ENCODE measurements at places on chromosomes 4 and X.

DNA sequence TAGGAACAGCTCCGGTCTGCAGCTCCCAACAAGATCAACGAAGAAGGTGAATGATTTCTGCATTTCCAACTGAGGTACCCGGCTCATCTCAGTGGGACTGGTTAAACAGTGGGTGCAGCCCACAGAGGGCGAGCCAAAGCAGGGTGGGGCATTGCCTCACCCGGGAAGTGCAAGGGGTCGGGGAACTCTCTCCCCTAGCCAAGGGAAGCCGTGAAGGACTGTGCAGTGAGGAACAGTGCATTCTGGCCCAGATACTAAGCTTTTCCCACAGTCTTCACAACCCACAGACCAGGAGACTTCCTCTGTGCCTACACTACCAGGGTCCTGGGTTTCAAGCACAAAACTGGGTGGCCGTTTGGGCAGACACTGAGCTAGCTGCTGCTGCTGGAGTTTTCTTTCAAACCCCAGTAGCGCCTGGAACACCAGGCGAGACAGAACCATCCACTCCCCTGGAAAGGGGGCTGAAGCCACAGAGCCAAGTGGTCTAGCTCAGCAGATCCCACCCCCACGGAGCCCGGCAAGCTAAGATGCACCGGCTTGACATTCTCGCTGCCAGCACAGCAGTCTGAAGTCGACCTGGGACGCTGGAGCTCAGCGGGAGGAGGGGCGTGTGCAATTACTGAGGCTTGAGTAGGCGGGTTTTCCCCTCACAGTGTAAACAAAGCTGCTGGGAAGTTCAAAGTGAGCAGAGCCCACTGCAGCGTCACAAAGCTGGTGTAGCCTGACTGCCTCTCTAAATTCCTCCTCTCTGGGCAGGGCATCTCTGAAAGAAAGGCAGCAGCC, 84.6 kb downstream of the THOC2 start:
- no peak for DNase-seq

GRCh38 chr4:146349306-146349705, 135.0 kb downstream of the REELD1 start:
- no peak for DNase-seq

GRCh38 chr4:134401798-134402197, 200.2 kb upstream of the PABPC4L start:
- no peak for DNase-seq

DNA sequence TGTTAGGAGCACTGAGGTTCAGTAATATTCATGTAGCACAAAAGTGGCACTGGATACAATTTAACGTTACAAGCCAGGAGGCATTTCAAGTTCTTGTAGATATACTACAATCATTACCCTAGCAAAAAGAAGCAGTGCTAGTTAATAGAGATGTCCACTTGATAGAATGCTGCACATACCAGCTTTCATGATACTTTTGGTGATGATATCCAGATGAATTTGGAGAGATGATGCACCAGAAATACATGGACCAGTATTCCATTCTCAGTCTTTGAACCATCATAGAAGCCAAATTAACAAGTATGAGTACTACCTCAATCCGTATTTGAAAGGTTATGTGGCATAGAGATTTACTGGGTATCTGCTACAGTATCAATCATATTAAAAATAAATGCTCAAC, 421.0 kb upstream of the MAGEB18 start:
- DNase-seq = no peak

- DNase-seq = no peak
These were observed 70.2 kb downstream of the SMIM20 start for GRCh38 chr4:25984266-25984665.

DNA sequence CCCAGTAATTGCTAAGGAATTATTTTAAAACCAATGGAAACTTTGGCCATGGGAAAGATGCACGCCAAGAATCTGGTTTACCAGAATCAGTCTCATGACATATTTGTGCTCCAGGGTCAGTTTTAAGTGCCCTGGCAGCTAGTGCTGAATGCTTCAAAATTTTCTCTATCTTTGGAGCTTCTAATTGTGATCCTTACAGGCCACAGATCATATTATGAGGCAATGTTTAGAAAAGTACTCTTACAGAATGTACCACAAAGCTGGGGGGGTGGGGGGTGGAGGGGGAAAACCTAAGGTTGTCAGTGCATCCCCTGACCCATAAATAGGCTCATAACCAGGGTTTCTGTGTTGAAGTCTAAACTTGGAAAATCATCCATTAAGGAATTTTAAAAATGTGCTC, 514.5 kb downstream of the INPP4B start:
- DNase-seq = no peak

DNA sequence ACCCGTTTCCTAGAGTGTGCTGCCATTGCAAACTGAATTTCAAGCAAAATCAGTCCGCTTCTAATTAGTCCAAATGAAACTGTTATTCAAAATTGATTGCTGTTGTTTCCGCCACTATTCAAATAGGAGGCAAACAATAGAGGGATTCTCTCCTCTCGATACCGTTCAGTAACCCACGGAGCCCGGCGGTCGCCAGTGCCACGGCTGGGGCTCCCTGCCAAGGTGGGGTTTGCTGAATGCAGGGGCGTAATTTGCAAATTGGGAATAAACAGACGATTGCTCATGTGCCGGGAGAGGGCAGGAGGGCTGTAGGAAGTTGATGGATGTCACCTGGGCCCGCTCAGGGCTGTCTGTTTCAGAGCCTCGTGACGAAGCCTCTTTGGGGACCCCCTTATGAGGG, 8.8 kb downstream of the ADRA2C start:
- DNase-seq = no peak

- DNase-seq = no peak
These were observed 155.9 kb upstream of the WDR1 start for GRCh38 chr4:10272511-10272910.

- no peak for DNase-seq
These were observed 323.2 kb downstream of the ARHGAP24 start for GRCh38 chr4:85798012-85798770.

DNA sequence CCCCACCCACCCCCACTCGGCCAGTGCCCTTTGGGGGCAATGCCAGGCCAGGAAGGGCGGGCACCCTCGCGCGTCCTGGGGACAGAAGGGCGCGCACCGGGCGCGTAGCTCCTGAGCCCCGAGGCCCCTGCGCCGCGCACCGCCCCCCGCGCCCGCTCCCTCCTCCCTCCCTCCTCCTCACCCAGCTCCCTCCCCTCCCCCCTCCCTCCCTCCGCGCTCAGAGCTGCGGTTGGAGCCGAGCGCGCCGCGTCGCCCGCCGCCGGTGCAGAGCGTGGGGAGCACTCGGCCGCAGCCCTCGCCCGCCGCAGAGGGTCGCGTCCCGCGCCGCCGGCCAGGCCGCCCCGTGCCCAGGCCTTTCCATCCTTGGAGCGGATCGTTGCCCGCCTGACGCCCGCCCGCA, at the start of gene ATP2B3:
TSS of gene ATP2B3 (plus strand) at position 220 of the 400 bp plus-strand sequence. CDS start 18,606 bp downstream, outside the sequence.
- DNase-seq = no peak

DNA sequence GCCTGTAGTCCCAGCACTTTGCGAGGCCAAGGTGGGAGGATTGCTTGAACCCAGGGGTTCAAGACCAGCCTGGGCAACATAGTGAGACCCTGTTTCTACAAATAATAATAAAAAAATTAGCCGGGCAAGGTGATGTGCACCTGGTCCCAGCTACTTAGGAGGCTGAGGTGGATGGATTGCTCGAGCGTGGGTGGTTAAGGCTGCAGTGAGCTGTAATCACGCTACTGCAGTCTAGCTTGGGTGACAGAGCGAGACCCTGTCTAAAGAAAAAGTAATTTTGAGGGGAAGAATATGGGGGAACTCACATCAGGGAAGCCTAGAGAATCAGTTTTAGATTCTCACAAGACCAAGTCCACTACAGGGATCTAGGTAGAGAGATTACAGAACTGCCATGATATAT, 28.9 kb upstream of the LCORL start:
- DNase-seq = no peak

DNA sequence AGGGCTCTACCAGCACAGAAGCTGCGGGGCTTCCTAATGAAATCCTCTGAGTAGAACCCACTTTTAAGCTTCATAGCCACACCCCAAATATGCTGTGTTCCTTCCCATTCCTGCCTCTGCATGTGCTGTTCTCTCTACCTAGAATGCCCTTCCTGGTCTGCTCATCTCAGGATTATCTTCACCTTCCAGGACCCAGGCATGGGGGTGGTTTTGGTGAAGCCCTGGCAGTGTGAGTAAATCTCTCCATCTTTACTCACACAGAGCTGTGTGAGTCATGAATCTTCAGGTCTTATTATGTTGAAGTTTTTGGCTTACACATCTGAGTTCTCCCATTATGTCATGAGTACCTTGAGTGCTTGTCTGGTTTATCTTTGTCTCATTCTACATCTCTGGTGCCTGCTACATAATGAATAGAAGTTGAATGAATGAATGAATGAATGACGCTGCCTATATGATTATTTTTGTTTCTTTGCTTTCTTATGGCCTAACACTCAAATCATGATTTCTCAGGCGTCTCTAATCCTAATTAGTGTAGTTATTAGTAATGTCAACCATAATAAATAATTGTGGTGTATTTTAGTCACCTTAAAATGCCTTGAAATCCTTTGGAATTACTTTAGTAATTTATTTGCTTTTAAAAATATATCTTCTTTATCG, 41.9 kb downstream of the HADH start:
- no peak for DNase-seq

DNA sequence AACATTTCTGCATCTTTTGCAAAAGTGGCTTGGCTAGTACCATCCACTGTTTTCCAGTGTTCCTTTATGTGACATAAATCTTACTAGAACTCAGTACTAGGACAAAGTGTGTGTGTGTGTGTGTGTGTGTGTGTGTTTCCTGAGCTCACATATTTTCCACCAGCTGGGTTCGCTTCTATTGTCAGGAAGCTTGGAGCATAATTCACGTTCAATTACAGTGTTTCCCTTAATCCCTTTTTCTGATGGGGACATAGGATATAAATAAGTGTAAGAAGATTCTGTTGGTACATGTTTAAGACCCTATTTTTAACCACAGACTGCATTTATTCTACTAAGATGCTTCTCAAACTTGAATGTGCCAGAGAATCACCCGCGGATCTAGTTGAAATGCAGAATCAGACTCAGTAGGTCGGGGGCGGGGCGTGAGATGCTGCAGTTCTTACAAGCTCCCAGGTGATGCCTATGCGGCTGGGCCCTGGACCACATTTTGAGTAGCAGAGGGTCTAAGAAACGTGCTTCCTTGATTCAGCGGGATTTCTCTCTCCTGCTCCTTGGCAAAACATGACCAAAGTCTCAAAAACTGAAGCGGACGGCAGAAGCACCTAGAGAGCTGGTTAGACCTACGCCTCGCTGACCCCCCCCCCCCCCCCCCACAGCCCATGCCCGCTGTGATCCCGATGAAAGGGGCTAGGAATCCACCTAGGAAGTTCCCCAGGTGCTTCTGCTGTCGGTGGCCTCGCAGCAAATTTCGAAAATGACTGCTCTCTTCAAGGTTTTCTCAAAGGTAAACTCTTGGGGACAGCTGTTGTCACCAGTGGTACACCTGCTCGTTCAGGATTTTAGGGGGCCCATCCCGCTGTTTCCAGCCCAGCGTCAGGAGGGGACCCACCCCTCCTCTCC, 797 bp downstream of the CD99L2 start:
- no peak for DNase-seq

- DNase-seq = peak; percentile 18
These were observed 10.5 kb downstream of the PTTG2 start for GRCh38 chr4:37970702-37971101.

DNA sequence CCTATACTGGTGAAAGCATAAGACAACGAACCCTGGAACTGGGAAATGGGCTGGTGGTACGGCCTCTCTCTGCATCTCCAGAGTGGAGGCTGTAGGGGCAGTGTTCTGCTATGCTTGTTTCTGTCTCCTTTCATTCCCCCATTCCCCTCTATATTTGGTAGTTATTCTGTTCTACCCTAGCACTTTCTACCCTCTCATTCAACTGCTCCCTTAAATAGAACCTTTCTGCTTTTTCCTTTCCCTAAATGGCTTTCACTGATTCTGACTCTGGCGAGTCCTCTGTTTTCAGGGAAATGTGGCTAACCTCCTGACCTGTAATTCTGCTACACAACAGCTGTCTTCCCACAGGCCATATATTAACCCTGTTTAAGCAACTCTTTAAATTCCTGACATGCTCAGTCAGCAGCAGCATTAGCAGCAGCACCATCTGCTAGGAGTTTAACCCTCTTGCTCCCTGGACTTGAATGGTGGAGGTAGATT, 94.2 kb downstream of the CXCL13 start:
- DNase-seq = no peak

GRCh38 chr4:80112236-80112635, 39.2 kb upstream of the ANTXR2 start:
- no peak for DNase-seq
